MM.1S (cell line): ENCODE measurements at places on chromosomes 13 and 19.

- H3K27me3 ChIP-seq, result no peaks in the 10 kb centered on the region
- no peak for DNase-seq
- no peak overlapping the region for H3K4me3 ChIP-seq
- H3K27ac ChIP-seq, result no peak overlapping the region
- H3K4me1 ChIP-seq, result 0 out of 2 replicates have a peak, but pooled peaks cover 3% of the 10 kb centered on the region
Measured at GRCh38 chr13:84029396-84029795, 147.1 kb upstream of the SLITRK1 start.

GRCh38 chr13:49400755-49401659 is 42.9 kb downstream of the CAB39L start:
- H3K27me3 ChIP-seq, result no peaks in the 10 kb centered on the region
- no peak overlapping the region for H3K4me3 ChIP-seq

GRCh38 chr13:84651288-84651687 is 769.0 kb upstream of the SLITRK1 start:
- DNase-seq, result no peak
- H3K4me3 ChIP-seq, result no peak overlapping the region
- H3K27ac ChIP-seq, result no peak overlapping the region
- H3K36me3 ChIP-seq, result no peaks in the 10 kb centered on the region

GRCh38 chr13:26011996-26012821 is 39.6 kb downstream of the SHISA2 start:
- no peak overlapping the region for H3K4me3 ChIP-seq
- H3K4me1 ChIP-seq, result no peaks in the 10 kb centered on the region
- H3K27me3 ChIP-seq, result no peaks in the 10 kb centered on the region

DNA sequence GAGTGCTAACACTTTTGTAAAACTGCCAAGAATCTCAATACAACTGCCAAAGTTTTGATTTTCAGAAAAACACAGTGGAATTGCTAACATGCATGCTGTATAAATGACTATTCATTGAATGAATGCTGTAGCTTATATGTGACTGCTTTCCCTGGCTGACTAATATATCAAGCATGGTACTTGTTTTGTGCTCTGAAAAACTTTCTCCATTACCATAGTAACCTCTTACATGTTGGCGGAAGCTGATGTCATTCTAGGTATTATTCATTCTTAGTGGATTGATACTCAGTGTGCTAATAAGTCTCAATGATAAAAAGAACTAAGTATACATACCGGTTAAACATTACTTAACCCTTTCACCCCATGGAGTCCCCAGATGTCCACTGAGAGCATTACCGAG is 166.1 kb upstream of the MYO16 start:
- no peak overlapping the region for H3K27ac ChIP-seq
- no peaks in the 10 kb centered on the region for H3K36me3 ChIP-seq
- no peaks in the 10 kb centered on the region for H3K27me3 ChIP-seq
- DNase-seq, result no peak
- no peak overlapping the region for H3K4me3 ChIP-seq

GRCh38 chr19:51687791-51688670 is 5.1 kb upstream of the SPACA6 start:
- H3K27ac ChIP-seq, result no peak overlapping the region
- DNase-seq, result no peak
- H3K4me1 ChIP-seq, result no peaks in the 10 kb centered on the region
- no peak overlapping the region for H3K4me3 ChIP-seq
- no peaks in the 10 kb centered on the region for H3K27me3 ChIP-seq
- no peaks in the 10 kb centered on the region for H3K36me3 ChIP-seq

- no peaks in the 10 kb centered on the region for H3K4me1 ChIP-seq
- no peak overlapping the region for H3K4me3 ChIP-seq
- no peaks in the 10 kb centered on the region for H3K36me3 ChIP-seq
- DNase-seq, result no peak
- no peak overlapping the region for H3K27ac ChIP-seq
- no peaks in the 10 kb centered on the region for H3K27me3 ChIP-seq
Measured at GRCh38 chr19:38204096-38204495, 19.9 kb downstream of the DPF1 start.

DNA sequence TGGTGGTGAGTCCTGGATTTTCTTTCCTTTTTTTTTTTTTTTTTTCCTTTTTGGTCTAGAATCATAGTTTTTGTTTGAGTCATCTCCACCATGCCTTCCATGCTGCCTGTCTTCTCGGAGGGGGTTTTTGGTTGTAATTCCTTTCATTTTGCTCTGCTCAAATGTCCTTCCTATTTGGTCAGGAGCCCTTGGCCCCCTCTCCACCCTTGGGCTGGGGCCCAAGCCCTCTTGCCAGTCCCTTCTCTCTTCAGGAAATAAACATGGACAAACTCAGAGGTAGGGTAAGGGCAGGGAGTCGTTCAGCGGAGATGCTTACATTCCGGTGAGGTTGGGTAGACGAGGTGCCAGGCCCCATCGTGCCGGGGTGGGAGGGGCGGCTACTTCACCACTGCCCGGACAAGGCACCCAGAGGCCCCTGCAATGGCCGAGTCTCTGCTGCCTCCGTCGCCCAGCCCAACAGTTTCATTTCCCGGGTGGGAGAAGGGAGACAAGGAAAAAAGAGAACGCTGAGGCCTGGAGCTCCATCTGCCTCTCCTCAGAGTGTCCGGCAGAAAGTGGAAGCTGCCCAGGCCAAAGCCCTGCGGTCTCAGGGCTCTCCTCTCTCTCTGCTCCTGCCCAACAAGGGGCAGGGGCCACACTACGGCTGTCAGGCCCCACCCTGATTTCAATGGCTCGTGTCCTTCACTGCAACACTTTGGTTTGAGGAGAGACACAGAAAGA is 12.7 kb downstream of the ZNF574 start:
- H3K27ac ChIP-seq, result no peak overlapping the region
- H3K27me3 ChIP-seq, result no peaks in the 10 kb centered on the region
- no peak for DNase-seq
- H3K4me3 ChIP-seq, result no peak overlapping the region; the same call in 1 of the 2 replicates
- H3K36me3 ChIP-seq, result no peaks in the 10 kb centered on the region

GRCh38 chr19:48716562-48717291 is 2.8 kb downstream of the MAMSTR start:
- peaks cover 53% of the 10 kb centered on the region for H3K27me3 ChIP-seq
- no peaks in the 10 kb centered on the region for H3K36me3 ChIP-seq
- no peak overlapping the region for H3K27ac ChIP-seq
- DNase-seq, result no peak
- peaks cover 10% of the 10 kb centered on the region; the same call in 1 of the 2 replicates for H3K4me1 ChIP-seq

GRCh38 chr13:49113526-49114286 is 106.4 kb upstream of the MLNR start:
- H3K27me3 ChIP-seq, result no peaks in the 10 kb centered on the region
- no peak overlapping the region for H3K4me3 ChIP-seq
- no peaks in the 10 kb centered on the region for H3K36me3 ChIP-seq
- no peaks in the 10 kb centered on the region for H3K4me1 ChIP-seq

GRCh38 chr13:108902405-108903155 is 273.2 kb downstream of the MYO16 start:
- no peak overlapping the region for H3K27ac ChIP-seq
- no peaks in the 10 kb centered on the region for H3K4me1 ChIP-seq
- no peaks in the 10 kb centered on the region for H3K27me3 ChIP-seq
- H3K4me3 ChIP-seq, result no peak overlapping the region
- H3K36me3 ChIP-seq, result no peaks in the 10 kb centered on the region
- peak; percentile 31 for DNase-seq

GRCh38 chr19:30310602-30311263 is 61.5 kb upstream of the ZNF536 start:
- H3K4me1 ChIP-seq, result no peaks in the 10 kb centered on the region
- peaks cover 64% of the 10 kb centered on the region for H3K27me3 ChIP-seq
- no peak overlapping the region for H3K27ac ChIP-seq
- no peak for DNase-seq
- H3K36me3 ChIP-seq, result no peaks in the 10 kb centered on the region
